ENCODE measurements at places on chromosomes 1 and 21.

DNA sequence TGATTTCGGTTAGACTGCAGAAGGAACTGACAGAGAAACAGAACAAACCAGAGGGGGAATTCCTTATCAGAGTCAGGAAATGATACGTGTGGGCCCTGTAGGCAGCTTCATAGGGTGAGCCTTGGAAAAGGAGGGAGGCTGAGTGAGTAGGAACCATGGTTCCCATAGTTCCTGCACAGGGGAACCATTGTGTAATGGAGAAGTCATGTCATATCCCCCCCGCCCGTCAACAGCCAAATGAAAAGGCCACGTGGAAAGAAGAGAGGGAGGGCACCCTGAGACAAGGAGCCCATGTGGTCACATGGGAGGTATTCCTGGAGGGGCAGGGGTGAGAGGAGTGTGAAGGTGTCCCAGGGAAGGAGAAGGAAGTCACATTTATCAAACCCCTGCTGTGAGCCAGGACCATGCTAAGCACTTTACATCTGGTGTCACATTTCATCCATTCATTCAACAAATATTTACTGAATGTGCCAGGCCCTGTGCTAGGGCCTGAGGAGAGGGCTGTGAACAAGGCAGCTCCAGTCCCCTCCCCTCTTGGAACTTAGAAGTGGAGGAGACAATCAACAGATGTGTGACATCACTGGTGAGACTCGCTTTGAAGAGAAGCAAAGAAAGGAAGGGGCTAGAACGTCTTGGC lies 15.7 kb upstream of the FGR start:
- no peak for DNase-seq

DNA sequence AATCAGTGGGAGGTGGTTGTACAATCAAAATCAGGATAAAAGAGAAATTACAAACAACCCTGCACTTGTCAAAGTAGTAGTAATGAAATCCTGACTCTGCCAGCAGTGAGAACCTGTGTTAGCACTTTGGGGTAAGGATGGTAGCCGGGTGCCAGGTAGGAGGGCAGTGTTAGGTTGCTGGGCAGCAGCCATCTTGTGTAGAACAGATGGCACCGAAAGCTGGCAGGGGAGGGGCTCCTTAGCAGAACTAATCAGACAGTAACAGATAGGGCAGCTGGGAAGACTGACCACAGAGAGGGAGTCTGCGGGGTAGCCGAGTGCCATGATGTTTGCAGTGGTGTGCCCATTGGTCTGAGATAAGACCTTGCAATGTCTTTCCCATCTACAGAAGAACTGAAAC lies 137.3 kb downstream of the SDCCAG8 start:
- no peak for DNase-seq

GRCh38 chr1:177794376-177794991 lies 175.4 kb downstream of the SEC16B start:
- no peak for DNase-seq

GRCh38 chr1:30460661-30461060 lies 262.7 kb downstream of the MATN1 start:
- no peak for DNase-seq

DNA sequence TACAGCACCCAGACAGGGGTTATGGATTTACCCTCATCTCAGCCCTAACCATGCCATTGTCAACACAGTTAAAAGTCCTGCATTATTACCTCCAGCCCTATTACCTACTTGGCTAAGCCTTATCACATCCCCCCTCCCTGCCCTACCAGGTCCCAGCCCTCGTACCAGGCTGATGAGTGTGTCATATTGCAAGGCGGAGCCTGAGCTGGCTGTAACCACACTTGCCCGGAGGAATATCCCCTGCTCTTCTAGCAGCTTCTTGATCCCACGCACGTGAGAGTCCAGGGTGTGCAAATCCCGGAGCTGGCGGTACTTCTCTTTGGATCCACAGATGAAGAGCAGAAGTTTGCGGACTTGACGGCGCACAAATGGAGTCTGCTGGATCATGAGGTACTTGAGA lies 87.4 kb downstream of the UBR4 start:
- no peak for DNase-seq

- no peak for DNase-seq
Measured at GRCh38 chr1:50179639-50180038, 70.9 kb downstream of the ELAVL4 start.

DNA sequence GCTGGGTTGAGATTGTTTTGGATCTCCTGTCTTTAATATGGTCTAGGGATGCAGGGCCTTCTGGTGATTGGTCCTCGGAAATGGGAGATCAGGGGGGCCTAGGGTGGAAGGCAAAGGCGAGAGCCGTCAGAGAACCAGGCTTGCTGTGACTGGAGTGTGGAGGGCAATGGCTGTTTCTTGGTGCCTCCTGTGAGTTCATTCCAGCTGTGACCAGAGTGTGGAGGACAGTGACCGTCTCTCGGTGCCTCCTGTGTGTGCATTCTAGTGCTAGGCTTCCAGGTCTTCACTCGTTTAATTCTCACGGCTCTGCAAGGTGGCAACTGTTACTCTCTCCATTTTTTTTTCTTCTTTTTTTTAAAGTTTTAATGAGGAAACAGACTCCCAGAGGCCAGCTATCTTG lies 14.1 kb downstream of the LDLRAP1 start:
- DNase-seq, result no peak

- no peak for DNase-seq
Measured at GRCh38 chr1:205585169-205585834, 46.5 kb downstream of the ELK4 start.

DNA sequence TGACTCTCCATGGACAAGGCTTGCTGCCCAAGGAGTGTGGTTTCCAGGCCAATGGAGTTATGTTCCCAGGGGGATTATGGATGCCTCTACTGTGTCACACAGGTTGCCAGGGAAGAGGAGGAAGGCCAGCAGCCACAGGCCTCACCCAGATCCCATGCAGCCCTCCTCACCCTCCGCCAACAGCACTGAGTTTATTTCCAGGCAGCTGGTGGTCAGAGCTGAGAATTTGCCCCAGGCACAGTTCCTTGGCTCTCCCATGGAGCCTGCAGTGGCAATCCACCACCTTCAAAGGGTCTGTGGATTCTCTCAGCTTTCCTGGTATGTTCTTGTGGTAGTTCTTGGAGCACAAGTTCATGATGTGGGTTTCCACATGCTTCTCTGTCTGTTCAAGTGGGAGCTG lies 79.2 kb downstream of the NTNG1 start:
- no peak for DNase-seq

- DNase-seq, result no peak
Measured at GRCh38 chr1:108785264-108785663, 38.8 kb downstream of the STXBP3 start.

- no peak for DNase-seq
Measured at GRCh38 chr21:46304955-46305354, 18.7 kb downstream of the C21orf58 start.

DNA sequence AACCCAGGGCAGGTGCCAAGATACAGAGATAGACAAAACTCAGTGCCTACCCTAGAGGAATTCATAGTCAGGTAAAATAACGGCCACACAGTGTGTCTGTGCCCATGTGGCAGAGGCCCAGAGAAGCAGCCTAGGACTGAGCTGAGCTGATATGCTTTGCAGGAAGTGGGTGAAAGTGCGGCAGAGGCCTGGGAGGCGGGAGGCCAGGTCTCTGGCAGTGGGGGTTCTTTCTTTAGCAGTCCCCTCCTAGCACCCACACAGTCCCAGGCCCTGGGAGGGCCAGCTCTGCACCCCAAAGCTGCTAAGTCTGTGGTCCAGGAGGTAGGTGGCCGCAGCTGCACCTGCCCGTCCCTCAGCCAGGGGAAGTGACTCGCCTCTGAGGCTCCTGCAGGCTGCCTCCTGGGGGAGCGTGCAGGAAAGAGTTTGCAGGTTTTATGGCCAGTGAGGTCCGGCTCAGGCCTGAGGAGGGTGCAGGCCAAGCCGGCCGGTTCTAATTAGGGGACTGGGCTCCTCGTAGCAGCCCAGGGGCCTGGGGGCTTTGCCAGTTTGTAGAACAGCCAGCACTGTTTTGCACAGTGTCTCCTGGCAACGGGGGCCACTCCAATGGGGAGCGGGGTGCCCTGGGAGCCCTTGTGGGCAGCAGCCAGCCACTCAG lies 107.9 kb downstream of the SPSB1 start:
- no peak for DNase-seq

DNA sequence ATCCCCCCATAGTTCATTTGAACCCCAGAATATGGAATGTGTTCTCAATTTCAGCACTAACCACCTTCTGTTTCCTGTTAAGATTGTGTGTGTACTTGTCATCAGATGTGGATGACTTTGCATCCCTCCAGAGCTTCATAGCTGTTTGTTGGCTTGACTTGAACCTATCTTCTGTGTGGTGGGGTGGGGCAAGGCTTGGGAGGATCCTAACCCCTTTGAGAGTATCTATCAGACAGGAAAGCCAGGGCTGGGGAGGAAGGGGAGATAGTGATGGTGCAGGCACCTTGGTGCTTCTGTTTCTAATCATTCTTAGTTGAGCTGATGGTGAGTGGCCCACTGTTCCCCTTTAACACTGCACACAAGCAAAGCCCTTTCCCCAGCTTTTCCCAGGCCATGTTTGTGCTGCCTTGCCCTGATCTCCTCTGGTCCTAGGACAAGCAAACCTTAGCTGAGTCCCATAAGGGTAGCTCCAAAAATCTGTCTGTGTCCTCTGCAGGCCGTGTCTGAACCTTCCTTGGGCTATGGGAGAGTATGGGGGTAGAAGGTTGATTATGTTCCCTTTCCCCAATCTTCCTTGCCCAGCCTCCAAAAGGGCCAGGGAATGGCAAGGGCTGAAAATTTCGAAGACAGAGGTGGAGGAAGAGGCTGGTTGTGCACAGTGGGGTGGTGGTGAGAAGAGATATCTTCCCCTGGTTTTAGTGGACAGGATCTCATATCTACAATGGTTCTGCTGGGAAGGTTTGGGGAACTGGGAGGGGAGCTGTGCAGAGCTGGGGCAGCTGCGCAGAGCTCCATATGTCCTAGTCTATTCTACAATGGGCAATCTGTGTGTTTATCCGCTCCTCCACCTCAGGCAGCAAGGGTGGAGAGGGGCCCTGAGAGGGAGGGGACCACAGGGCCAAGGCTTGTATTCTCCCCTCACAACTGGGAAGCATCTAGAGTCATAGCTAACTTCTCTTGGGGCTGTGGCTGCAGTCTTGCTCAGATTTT lies 1.4 kb downstream of the NHLH1 start:
- no peak for DNase-seq

DNA sequence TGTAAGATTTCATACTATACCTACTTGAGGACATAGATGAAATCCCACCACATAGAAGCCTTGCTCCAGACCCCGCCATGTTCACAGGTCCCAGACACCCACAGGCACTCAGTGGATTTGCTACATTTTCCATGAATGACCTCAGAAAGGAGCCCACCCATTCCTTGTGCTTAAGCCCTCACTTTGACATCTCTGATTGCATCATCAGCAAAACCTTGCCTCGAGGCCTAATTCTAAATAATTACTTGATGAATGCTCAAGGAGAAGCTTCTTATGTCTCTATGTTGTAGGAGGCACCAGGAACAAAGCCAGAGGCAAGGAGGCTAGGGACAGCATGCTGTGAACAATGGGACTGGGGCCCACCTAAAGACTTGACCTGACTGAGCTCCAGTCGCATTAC lies 12.1 kb downstream of the OVGP1 start:
- DNase-seq, result no peak

DNA sequence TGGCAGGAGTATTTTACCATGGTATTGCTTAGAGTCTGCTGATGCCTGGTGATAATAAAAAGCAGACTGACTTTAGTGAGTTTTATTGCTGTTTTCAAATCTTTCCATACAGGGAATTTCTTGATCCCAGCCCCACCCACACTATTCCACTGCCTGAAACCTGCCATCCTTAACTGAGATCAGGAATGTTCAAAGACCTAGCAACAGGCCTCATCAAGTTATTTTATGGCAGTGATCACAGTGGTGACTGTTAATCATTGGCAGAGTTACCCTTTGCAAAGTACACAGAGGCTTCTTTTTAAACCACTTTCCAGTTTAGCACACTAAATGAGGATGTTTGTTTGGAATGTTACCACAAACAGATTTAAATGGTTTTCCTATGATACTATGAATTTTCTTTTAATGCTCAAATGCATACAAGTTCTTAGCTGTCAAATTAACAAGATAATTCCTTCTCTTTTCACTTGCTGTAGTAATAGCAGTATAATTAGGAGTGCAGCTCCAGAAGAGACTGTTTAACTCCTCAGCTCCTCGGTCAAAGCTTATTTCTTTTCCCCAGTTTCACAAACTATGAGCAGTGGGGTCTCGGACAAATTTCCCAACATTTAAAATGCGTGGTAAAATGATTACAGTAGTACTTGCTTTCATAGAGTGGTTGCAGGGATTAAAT lies 69.9 kb upstream of the USP25 start:
- DNase-seq, result no peak

DNA sequence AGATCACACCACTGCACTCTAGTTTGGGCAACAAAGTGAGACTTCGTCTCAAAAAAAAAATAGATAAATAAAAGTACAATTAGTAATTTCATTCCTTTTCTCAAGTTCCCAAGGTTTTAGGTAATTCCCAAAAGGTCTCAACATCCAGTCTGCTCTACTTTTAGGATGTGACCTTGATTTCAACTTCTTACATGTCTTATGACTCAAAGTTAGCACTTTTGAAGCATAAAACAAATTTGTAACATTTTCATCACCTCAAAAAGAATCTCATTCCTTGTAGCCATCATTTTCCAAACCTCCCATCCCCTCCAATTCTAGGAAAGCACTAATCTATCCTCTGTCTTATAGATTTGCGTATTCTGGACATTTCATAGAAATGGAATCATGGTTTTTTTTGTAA lies 32.2 kb downstream of the SNX27 start:
- no peak for DNase-seq

GRCh38 chr21:21690068-21690665 lies 692.0 kb downstream of the NCAM2 start:
- no peak for DNase-seq

DNA sequence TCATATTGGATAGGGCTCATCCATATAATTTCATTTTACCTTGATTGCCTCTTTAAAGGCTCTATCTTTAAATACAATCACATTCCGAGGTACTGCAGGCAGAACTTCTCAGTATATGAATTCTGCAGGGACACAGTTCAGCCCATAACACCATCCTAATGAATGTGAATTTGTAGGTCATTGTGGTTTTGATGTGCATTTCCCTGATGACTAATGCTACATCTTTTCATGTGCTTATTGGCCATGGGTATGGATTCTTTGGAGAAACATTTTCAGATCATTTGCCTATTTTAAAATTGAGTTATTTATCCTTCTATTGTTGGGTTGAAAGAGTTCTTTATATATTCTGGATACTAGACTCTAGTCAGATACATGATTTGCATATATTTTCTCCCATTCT lies 9.6 kb upstream of the RPS6KC1 start:
- DNase-seq, result no peak

DNA sequence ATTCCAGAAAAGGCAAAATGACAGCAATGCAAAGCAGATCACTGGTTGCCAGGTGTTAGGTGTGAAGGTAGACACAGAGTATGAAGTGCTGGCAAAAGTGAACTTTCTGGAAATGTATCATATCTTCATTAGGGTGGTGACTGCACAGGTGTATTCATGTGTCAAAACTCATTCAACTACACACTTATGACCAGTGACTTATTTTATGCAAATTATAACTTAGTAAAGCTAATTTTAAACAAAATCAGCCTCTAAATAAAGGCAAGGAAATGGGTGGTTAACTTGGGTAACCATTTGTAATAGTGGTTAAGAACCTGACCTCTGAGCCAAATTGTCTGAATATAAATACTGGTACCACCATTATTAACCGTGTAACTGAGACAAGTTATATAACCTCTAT lies 7.4 kb downstream of the COP1 start:
- no peak for DNase-seq
